T-cell (primary cell): ENCODE measurements at places on chromosomes 7 and 10.

- no peak for DNase-seq
Measured at GRCh38 chr7:129295015-129295423, 70.2 kb downstream of the AHCYL2 start.

GRCh38 chr7:129574487-129574886 is 37.0 kb upstream of the NRF1 start:
- no peak for DNase-seq

DNA sequence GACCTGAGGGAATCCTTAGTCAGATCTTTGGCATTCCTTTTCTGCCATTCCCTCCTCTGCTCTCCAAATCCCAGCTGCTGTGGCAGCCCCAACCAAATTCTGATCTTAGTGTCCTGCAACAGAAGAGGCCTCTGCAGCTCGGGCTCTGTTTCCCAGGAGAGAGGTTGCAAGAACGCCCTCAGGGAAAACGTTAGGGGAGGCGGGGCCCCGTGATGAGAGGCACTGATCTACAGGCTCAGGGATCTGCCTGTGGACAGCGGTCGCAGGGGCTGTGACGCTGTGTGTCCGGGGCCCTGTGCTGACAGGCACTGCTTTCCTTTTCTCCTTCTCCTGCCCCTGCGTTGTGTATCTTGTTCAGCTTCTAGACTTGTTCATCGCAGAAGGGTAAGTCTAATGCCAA is 57.3 kb upstream of the DPYSL4 start:
- DNase-seq = no peak

DNA sequence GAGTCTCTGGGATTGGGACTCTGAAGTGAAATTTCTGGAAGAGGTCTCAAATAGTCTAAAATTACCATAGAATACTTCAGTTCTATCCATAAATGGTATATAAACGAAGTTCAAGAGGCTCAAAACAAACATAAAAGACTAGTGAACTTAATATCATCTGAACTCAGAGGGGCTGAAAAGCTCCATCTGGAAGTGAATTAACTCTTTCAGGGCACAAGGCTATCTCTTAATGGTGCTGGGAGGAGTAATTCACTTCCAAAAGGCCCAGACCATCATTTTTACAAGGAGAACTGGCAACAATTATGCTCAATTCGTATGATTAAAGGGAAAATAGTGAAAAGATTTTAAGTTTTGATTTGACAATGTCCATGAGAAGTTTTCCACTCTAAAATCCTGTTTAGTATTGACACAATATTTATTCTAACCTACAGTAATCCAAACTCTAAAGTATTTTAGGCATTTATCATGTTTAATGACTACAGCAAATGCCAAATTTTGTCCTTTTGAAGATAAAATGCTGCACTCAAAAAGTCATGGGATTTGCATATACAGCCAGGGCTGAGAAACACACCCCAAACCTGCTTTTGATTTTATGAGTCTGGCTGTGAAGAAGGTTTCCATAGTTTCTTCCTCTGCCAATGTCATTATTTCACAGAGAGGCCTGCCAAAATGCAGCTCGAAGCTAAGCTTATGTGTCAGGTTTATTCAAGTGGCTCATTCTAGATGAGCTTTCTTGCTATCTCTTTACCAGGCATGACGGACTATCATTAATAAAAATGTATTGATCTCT is 143.9 kb downstream of the HIBADH start:
- no peak for DNase-seq

DNA sequence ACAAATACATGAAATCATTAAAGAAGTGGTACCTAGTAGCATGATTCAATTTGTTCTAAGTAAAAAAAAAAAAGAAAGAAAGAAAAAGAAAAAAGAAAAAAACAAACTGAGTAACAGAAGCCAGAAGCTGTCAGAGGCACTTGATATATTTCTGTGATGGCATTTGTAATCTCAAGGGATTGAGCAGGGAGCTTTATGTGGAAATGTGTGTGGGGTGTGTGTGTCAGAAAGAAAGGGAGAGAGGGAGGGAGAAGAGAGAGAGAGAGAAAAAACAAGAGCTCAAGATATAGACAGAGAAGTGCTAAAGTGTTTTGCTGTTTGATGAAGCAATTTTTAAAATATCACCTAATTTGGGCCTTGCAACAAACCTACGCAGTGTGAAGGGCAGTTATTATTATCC is 357.6 kb upstream of the PCDH15 start:
- DNase-seq = no peak

DNA sequence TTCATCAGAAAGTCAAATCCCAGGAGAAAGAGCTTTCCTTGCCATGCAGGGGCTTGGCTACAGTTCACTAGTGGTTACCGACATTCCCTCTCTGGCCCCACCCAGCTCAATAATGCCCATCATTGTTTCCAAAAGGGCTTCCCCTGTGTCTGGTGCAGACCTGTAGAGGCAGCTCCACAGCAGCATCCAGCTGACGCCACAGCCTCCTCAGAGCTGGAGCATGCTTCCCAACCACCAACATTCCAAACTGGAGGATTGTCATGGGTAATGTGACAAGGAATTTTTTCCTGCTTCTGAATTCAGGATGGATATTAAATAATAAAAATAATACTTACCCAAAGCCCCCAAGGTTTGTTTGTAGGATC is 77.4 kb downstream of the ZNF365 start:
- no peak for DNase-seq

DNA sequence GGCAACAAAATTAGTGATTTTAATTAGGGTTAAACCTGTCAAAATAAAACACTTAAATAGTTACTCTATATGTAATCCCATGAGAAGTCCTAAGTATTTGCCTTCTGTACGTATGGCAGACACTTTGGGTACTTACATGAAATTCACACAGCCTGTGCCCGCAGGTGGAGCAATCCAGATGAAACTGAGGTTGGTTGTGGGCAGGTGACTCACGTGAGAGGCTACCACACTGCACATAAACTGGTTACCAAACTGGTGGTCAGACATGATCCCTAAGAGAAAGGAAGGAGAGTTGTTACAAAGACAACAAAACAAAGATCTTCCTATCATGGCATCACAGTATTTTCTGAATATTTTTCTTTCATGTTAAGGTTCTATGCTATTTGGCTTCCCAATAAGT is 156.1 kb downstream of the RELN start:
- DNase-seq = no peak
